Skin of body (tissue), 3 donors: ENCODE measurements at places on chromosomes 12 and 14.

DNA sequence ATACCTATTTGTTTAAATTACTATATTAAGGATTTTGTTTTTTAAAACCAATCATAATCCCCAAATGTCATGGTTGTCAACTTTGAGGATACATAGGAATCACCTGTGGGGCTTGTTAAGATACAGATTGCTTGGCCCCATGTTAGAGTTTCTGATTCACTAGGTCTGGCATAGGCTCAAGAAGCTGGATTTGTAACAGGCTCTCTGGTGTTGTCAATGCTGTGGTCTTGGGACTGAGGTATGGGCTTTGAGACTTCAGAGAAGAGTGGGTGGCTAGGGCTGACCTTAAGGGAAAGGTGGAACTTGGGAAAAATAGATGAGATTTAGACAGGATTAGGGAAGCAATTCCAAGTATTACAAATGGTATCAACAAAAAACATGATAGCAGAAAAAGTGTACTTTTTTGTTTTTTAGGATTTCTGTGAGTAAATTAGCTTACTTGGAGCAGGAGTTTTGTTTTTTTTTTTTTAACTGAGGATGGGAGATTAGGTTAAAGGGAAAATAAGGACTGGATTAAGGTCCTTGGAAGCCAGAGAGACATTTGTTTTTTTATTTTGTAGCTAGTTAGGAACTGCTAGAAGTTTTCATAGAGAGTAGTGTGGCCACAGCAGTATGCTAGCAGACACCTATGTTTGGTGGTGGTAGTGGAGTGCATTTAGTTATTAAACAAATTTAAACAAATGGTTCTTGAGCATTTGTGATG lies 88.6 kb downstream of the RAD51B start:
- no peak for DNase-seq

GRCh38 chr14:56686416-56686815 lies 106.8 kb downstream of the TMEM260 start:
- DNase-seq: no peak

GRCh38 chr12:123077298-123078119 lies 73.4 kb downstream of the PITPNM2 start:
- DNase-seq: no peak

DNA sequence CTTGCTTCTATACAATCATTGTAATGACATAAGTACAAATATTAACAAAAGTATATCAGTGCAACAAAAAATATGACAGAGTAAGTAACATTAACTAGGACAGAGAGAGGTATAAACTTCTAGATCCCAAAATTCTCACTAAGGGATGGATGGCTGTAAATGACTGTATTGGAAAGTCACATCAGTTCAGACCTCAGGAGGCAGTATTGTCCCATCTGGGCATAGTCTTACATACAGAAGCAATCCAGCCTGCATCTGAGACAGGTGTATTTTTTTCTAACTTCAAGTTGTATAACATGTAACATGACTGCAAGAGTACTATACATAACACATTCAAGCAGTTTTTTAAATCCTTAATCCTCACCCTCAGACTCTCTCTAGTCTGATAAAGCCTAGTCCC lies 99.0 kb downstream of the GARIN6 start:
- DNase-seq: no peak

DNA sequence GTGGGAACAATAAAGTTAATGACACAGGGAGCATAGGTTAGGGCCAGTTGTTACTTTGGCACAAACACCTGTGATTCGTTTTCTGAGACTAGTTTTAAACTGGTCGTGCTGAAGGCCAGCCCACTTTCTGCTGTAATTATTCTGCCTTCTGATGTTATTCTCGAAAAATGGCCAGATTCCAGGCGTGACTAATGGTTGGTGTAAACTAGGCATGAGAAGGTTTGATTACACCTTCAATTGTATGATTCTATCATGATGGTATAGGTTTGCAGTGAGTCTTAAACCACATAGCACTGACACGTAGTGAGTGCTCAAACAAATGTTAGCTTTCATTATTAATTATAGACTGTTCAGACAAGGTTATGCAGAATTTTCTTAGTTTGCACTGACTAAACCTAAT lies 39.0 kb downstream of the CKB start:
- DNase-seq: no peak

- no peak for DNase-seq
Measured at GRCh38 chr14:75738192-75738591, 77.1 kb downstream of the TTLL5 start.

DNA sequence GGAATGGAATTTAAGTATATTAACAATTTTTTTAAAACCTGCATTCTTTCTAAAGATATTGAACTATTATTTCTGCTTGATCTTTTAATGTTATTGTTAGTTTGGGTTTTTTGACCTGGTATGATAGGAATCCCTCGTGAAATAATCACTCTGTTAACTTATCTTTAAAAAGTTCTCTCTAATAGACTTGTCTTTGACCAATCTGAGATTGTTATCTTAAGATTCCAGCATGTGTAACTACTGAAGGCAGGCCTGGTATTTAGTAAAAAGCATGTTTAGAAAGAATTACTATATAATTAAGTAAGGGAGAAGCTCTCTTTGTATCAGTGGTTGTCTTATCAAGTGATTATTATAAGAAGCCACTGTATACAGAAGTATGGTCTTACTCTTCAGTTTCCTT lies 4.8 kb downstream of the TMTC2 start:
- no peak for DNase-seq

DNA sequence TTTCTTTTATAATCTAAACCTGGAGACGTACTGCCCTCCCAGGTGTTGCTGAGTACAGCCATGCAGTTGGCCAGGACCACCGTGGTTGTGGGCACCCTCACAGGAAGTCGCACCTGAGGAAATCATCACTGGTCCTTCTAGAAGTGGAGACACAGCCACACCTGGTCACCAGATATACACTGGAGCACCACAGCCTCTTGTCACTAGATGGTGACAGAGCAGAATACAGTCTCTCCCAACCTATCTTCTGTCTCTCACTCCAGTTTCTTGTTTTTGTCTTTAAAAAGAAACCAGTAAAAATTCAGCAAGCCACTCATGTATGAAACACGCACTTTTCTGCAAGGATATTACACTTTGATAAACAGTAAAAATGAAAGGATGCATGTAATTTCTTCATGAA lies 43.1 kb upstream of the GPHB5 start:
- DNase-seq: no peak

- DNase-seq: no peak
Measured at GRCh38 chr12:64139021-64139420, 83.1 kb downstream of the KICS2 start.

DNA sequence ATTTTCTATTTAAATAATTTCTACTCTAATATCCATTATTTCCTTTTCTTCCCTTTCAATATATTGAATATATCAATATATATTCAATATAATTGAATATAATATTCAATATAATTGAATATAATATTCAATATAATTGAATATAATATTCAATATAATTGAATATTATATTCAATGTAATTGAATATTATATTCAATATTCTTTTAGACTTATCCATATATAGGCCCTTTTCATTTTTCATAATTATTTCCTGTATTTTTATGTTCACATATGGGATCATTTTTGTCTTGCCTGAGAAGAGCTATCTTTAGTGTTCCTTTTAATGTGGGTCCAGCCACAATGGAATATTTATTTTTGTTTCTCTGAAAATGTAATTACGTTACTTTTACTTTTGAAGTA lies 88.9 kb upstream of the ESRRB start:
- DNase-seq: no peak

- DNase-seq: no peak
Measured at GRCh38 chr12:45327823-45328383, 112.0 kb downstream of the ANO6 start.

GRCh38 chr14:85243321-85243720 lies 286.6 kb upstream of the FLRT2 start:
- no peak for DNase-seq

DNA sequence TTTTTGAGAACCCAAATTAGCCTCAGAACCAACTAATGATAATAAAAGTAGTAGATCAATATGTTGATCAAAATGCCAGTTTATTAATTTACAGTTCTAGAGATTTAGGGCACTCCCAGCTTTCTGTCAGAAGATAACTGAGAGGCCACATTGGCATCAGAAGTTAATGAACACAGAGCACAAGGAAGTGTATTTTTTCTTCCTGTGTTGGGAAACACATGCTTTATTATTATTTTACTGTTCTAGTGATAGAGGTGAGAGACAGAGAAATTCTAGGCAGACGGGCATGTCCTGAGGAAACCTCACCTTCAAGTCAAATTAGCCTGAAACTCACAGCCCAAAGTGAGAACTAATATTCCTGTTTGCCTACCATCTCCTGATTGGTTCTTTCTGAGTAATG lies 213.7 kb downstream of the PCNX1 start:
- no peak for DNase-seq

- DNase-seq: no peak
Measured at GRCh38 chr12:38886064-38886463, 19.3 kb downstream of the CPNE8 start.

GRCh38 chr12:24561411-24561871 lies 387.5 kb downstream of the BCAT1 start:
- DNase-seq: peak; percentile 18

- DNase-seq: no peak
Measured at GRCh38 chr12:132399092-132400010, 70.0 kb upstream of the GALNT9 start.

- no peak for DNase-seq
Measured at GRCh38 chr14:75096959-75097358, 27.5 kb downstream of the ZC2HC1C start.

GRCh38 chr12:103272949-103273348 lies 222.8 kb downstream of the C12orf42 start:
- DNase-seq: no peak

DNA sequence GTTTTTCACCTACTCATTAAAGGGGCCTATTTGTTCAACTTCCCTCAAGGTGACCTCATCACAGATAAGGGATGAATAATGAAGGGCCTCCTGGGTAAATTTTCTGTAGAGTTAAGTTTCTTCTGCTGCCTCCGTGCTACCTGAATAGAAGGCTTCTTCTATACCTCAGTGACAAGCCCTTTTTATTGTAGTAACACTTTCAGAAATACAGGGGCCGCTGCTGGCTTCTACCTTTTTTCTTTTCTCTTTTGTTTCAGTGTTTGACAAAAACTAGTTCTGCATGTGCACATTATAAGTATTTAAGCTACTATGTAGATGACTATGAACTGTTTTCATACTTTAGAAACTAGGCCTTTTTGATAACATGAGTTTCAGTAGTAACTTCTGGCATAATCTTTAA lies 207.0 kb downstream of the NAV3 start:
- DNase-seq: no peak

- no peak for DNase-seq
Measured at GRCh38 chr12:121582583-121583333, 1.9 kb upstream of the KDM2B start.

DNA sequence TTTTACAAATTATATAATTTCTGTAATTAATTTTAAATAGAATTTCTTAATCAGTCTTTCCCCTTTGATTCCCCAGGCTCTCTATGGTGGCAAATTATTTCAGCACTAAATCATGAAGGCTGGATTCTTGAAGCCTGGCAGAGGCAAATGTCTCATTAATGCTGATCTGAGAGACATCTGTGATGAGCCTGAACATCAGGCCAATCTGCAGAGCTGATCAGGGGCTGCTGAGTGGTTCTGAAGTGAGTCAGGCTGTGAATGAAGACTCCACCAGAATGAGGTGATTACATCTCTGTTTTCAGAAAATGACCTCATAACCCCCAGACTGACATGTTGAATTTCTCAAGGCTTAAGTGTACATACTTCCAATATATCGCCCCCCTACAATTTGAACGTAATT lies 124.2 kb upstream of the MIS18BP1 start:
- no peak for DNase-seq

GRCh38 chr12:16076557-16076956 lies 165.4 kb downstream of the DERA start:
- DNase-seq: no peak

DNA sequence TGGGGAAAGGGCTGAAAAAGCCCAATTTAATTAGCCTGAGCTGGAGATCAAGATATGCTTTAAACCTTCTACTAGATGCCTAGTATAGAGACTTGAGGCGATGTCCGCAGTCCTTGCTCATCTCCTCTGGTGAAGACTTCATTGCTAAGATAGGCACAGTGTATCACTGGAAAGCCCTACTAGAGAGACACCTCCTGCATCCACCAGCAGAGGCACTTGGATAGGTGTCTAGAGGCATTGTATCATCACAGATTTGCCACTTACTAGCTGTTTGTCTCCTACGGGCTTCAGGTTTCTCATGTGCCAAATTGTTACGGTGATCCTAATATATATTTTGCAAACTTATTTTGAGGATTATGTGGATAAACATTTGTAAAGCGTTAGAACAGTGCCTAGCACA lies 1048.5 kb downstream of the GALC start:
- no peak for DNase-seq

DNA sequence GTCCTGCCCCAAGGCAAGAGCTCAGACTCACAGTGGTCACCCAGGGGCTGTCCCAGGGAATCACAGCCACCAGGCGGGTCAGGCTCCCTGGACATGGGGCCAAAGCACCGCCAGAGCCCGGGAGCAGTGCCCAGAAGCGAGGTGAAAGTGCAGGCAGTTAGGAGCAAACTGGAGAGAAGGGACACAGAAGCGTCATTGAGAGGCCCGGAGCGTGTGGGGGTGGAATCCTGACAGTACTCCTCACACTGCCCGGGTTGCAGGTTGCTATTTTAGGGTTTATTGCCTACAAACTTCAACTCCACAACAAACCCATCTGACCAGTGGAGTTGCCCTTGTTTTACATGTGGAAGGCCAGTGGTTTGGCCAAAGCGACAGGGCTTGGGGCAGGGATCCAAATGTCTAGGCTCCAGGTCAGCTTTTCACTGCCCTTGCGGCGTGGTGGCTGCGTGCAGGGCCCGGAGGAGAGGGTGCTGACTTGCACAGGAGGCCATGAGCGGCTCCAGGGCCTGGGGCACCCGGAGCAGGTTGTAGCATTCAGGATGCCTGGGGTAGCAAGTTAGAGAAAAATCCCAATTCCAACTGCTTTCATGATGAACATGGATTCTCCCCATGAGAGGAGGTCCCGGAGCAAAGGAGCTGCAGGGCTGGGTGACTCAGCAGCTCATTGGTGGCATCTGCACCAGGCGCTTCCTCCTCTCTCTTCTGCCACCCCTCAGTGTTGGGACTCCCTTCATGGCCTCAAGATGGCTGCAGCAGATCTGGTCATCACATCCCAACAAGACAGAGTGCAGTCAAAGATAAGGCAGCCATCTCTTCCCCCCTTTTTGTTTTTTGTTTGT lies 112.3 kb upstream of the NCOR2 start:
- DNase-seq: no peak
